ENCODE measurements at places on chromosomes 11 and 22. TPM values are rescaled to one million over a fixed set of nuclear protein-coding genes. Genes with fewer than 3 reads are reported as not detected.

- no peaks in the 10 kb centered on the region for H3K4me1 ChIP-seq
- H3K36me3 ChIP-seq = no peaks in the 10 kb centered on the region
- H3K4me3 ChIP-seq = no peak overlapping the region
- no peaks in the 10 kb centered on the region for H3K27me3 ChIP-seq
- H3K27ac ChIP-seq = no peak overlapping the region
- DNase-seq = no peak
These were observed 154.1 kb downstream of the CTTN start for GRCh38 chr11:70552167-70553150.

- no peak overlapping the region for H3K27ac ChIP-seq
- H3K36me3 ChIP-seq = no peaks in the 10 kb centered on the region
- H3K4me3 ChIP-seq = no peak overlapping the region
- H3K4me1 ChIP-seq = no peaks in the 10 kb centered on the region
- DNase-seq = no peak
These were observed 1012.7 kb downstream of the TBC1D22A start for GRCh38 chr22:47775191-47775590.

GRCh38 chr22:31139066-31139465 lies 1.2 kb downstream of the PLA2G3 start:
- DNase-seq = no peak
- H3K4me1 ChIP-seq = peaks cover 6% of the 10 kb centered on the region
- H3K4me3 ChIP-seq = no peak overlapping the region
- H3K36me3 ChIP-seq = no peaks in the 10 kb centered on the region
- no peak overlapping the region for H3K27ac ChIP-seq

DNA sequence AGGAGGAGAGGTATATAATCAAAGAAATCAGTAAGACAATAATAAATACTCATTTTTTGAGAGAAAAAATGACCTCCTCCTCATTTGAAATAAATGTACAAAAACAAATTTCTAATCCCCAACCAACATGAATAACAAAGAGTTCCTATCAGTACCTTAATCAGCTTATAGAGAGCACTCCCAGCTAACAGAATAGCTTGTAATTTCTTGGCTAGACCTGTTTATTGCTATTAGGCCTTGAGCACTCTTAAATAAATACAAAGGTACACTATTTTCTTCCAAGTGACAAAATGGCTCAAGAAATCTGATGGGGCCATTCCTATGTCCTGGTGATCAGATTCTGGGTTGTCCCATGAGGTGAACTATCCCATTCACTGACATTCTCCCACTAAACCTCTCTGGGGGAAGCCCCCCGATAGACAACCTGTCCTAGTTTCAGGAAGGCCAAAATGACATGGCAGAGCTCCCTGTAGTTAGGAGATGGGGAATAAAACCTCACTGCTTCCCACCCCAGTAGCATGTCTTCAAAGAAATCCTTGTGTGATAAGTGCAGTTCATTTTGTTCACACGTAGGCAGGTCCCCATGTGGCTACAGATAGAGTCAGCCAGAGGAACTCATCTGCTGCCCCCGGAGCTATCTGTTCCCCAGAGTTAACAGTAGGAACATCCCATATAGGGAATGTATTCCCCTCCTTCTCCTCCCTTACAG lies 385.7 kb downstream of the SOX6 start:
- H3K4me1 ChIP-seq = peaks cover 22% of the 10 kb centered on the region
- no peaks in the 10 kb centered on the region for H3K27me3 ChIP-seq
- no peak overlapping the region for H3K27ac ChIP-seq
- no peak overlapping the region for H3K4me3 ChIP-seq

DNA sequence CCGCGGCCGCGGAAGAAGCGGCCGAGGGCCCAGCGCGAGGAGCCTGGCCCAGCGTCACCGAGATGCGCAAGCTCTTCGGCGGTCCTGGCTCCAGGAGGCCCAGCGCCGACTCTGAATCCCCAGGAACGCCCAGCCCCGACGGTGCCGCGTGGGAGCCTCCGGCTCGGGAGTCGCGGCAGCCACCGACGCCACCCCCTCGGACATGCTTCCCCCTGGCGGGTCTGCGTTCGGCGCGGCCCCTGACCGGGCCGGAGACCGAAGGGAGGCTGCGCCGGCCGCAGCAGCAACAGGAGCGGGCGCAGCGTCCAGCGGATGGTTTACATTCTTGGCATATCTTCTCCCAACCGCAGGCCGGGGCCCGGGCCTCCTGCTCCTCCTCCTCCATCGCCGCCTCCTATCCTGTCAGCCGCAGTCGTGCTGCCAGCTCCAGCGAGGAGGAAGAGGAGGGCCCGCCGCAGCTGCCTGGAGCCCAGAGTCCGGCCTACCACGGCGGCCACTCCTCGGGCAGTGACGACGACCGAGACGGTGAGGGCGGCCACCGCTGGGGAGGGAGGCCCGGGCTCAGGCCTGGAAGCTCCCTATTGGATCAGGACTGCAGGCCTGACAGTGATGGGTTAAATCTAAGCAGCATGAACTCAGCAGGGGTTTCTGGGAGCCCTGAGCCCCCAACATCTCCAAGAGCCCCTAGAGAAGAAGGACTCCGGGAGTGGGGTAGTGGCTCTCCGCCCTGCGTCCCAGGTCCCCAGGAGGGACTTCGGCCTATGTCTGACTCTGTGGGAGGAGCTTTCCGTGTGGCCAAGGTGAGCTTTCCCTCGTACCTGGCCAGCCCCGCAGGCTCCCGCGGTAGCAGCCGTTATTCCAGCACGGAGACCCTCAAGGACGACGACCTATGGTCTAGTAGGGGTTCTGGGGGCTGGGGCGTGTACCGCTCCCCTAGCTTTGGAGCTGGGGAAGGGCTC lies 1.2 kb downstream of the ARHGEF17 start:
- peaks cover 35% of the 10 kb centered on the region for H3K4me1 ChIP-seq
- DNase-seq = peak; percentile 96
- H3K36me3 ChIP-seq = peaks cover 5% of the 10 kb centered on the region
- H3K27me3 ChIP-seq = no peaks in the 10 kb centered on the region
- H3K27ac ChIP-seq = peak overlapping the region; percentile 100
- H3K4me3 ChIP-seq = peak overlapping the region; percentile 74

DNA sequence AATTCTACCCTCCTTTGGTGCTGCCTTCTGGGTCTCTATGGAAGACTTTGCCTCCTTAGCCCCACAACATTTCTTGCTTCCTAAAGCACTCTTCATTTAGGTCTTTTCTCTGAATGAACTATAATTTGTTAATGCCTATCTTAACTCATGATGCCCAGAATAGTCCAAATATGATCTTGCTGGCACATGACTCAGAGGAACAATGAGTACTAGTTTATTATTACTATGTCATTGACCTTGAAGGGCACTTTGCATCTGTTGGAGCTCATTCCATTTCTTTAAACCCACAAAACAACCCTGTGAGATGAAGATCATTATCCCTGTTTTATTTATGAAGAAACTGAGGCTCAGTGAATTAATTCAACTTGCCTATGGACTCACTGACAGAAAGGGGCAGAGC lies 320.2 kb upstream of the PLET1 start:
- no peak for DNase-seq
- no peaks in the 10 kb centered on the region for H3K36me3 ChIP-seq
- no peak overlapping the region for H3K27ac ChIP-seq
- no peaks in the 10 kb centered on the region for H3K27me3 ChIP-seq

DNA sequence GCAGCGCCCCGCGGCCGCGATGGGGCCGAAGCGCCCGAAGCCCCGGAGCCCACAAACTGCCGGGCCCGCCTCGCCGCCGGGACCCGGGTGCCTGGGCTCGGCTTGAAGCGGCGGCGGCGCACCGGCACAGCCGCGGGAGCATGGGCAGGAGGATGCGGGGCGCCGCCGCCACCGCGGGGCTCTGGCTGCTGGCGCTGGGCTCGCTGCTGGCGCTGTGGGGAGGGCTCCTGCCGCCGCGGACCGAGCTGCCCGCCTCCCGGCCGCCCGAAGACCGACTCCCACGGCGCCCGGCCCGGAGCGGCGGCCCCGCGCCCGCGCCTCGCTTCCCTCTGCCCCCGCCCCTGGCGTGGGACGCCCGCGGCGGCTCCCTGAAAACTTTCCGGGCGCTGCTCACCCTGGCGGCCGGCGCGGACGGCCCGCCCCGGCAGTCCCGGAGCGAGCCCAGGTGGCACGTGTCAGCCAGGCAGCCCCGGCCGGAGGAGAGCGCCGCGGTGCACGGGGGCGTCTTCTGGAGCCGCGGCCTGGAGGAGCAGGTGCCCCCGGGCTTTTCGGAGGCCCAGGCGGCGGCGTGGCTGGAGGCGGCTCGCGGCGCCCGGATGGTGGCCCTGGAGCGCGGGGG lies 346 bp downstream of the FJX1 start:
- H3K27me3 ChIP-seq = peaks cover 57% of the 10 kb centered on the region
- no peak overlapping the region for H3K27ac ChIP-seq
- DNase-seq = peak; percentile 56
- H3K4me3 ChIP-seq = peak overlapping the region; percentile 37
- H3K36me3 ChIP-seq = no peaks in the 10 kb centered on the region
- H3K4me1 ChIP-seq = peaks cover 5% of the 10 kb centered on the region

DNA sequence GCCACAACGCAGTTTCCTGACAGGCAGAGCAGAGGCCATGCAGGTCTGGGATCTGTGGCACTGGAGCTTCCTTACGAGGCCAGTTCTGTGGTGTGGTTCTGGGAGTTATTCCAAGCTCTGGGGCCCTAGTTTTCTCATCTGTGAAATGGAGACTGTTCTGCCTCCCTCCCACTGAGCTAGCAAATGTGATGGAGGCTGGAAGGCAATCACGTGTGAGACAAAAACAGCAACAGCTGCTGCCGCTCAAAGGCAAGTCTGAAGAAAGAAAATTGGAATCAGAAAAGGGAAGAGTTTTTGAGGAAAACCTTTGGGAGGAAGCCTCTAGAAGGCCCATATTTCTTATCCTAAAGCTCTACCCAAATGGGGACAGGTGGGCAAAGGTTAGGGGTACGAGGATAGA lies 8.3 kb upstream of the RIC3 start:
- no peaks in the 10 kb centered on the region for H3K36me3 ChIP-seq
- no peak overlapping the region for H3K27ac ChIP-seq
- no peak for DNase-seq
- H3K4me1 ChIP-seq = no peaks in the 10 kb centered on the region
- no peak overlapping the region for H3K4me3 ChIP-seq

DNA sequence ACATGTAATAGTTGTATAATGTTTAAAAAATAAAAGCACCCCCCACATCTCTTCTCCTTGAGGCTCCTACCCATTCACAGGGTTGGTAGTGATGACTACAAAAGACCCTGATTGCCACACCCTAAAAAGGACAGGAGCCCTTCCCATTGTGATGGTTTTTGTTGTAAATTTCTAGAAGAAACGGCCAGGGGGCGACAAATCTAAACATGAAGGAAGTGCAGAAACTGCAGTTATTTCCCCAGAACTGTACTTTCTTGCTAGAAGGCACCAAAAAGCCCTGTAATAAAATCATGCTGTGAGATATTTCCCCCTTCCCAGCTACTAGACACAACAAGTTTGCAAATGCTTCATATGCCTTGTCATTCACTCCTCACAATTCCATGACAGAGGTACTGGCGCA lies 10.8 kb downstream of the PRR5L start:
- no peaks in the 10 kb centered on the region for H3K4me1 ChIP-seq
- H3K36me3 ChIP-seq = no peaks in the 10 kb centered on the region
- peaks cover 24% of the 10 kb centered on the region for H3K27me3 ChIP-seq

DNA sequence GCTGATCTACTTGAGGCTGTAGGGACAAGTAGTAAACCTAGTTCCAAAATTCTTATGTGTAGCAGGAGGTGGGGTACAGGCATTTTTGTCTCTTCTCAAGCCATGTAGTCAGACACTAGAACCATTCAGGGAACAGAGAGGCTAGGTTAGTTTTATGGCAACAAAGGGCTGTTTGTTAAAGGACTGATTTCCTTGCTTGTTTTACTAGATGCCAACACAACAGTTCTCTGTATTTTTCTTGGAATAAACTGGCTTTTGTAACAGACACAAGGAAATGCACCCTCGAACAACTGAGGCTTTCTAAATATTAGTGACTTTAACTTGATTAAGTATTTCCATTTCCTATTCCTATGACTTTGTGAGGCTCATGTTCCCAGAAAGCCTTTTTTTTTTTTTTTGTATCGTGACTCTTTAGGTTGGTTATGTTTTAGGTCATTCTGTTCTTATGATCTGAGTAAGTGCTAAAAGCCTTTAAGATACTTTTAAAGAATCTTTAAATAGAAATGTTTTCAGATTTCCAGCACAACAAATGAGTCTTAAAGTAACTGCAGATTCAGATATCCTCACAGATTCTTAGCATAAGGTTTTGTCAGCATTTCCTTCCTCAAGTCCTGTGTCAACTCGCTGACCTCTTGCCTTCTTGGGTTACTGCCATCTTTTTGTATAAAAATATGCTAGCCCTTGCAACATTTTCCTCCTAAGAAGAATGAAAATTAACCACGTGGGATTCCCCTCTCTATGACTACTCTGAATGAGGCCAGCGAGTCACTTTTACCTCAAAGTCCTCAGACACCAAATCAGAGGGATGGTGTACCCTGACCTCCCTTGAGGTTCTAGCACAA lies 92.5 kb downstream of the CCDC83 start:
- H3K4me3 ChIP-seq = no peak overlapping the region
- no peaks in the 10 kb centered on the region for H3K4me1 ChIP-seq
- no peaks in the 10 kb centered on the region for H3K27me3 ChIP-seq
- no peak for DNase-seq
- no peak overlapping the region for H3K27ac ChIP-seq

DNA sequence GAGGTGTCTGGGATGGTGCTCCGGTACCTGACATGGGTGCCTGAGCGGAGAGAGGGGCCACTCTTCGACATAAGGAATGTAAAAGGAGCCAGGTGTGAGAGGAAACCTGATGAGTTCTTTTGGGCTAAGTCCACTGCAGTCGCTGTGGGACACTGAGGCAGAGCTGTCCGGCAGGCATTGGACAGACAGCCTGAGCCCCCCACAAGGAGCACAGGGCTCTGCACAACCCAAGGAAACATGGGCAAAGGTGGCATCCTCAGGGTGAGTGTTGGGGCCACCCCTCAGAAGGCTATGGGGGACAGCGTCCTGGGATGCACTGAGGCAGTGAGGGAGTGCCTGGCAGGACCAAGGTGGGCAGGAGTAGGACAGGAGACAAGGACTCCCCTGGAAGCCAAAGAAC lies 57.7 kb upstream of the EMID1 start:
- no peaks in the 10 kb centered on the region for H3K36me3 ChIP-seq
- H3K27me3 ChIP-seq = no peaks in the 10 kb centered on the region
- peaks cover 26% of the 10 kb centered on the region for H3K4me1 ChIP-seq
- no peak overlapping the region for H3K4me3 ChIP-seq
- no peak overlapping the region for H3K27ac ChIP-seq

The MRGPRX3 gene
- total RNA-seq = not detected

The XKR3 gene
- total RNA-seq = not detected

The SPATA19 gene
- total RNA-seq = not detected

The B4GALNT4 gene
- total RNA-seq = 94.4 TPM

The CFAP300 gene
- 1.1 TPM for total RNA-seq

The OR10W1 gene
- not detected for total RNA-seq

The LRRC10B gene
- 0.60 TPM for total RNA-seq

The SMTNL1 gene
- total RNA-seq = 0.11 TPM
